ENCODE measurements at places on chromosomes 2 and 18.

DNA sequence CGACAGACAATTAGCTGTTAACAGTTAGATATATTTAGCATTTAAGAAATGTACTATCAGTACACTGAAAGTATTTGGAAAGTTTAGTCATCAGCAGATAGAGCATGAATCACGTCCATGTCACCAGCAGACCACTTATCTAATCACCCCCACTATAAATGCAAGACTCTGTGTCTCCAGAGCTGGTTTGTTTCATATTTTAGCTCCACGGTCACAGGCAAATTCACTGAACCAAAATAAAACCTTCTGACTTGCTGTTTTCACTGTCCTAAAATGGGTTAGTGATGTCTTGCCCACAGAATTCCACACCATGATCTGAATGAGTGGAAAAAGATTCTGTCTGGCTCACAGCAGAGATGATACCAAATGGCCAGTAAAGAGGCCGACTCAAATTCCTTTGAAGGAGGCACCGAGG is 64.9 kb downstream of the CDH2 start:
- DNase-seq: no peak

- DNase-seq: no peak
These were observed 147.8 kb downstream of the PMAIP1 start for GRCh38 chr18:60047556-60047955.

- DNase-seq: no peak
These were observed 110.2 kb upstream of the TRIB2 start for GRCh38 chr2:12606472-12607000.

DNA sequence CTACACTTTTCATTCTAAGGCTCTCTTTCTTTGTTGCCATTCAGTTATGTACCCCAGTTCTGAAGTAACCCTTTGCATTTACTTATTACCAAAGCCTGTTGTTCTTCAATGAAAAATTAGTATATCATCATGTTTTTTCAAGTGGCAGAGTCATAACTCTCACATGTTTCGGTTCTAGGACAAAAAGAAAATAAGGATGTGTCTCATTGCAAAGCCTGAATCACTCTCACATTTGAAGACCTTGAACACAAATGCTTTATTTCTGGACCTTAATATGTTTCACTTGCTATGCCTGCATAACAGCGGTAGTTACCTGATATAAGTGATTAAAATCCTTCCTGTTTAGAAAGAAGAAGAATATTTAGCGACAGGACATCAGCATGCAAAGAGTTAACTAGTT is 49.1 kb downstream of the ZEB2 start:
- DNase-seq: no peak

GRCh38 chr18:23547846-23548245 is 38.5 kb downstream of the NPC1 start:
- DNase-seq: no peak
